Nasal cavity respiratory epithelium epithelial cell of viscerocranial mucosa (primary cell): ENCODE measurements at places on chromosomes 11 and 22. TPM values are rescaled to one million over a fixed set of nuclear protein-coding genes. Genes with fewer than 3 reads are reported as not detected.

MYRF gene
- total RNA-seq, result under 0.01 and 0.93 TPM in 2 replicates

DERL3 gene
- total RNA-seq, result under 0.01 and 0.07 TPM in 2 replicates

P2RX3 gene
- total RNA-seq, result not detected in 2 replicates

OR8D4 gene
- not detected in 2 replicates for total RNA-seq

ELF5 gene
- under 0.01 and 3.2 TPM in 2 replicates for total RNA-seq

MS4A10 gene
- not detected in 2 replicates for total RNA-seq

OR8A1 gene
- not detected in 2 replicates for total RNA-seq

RBX1 gene
- 20.6 and 28.4 TPM in 2 replicates for total RNA-seq

SLC22A12 gene
- not detected in 2 replicates for total RNA-seq

ALDH3B1 gene
- total RNA-seq, result 1.0 and 3.0 TPM in 2 replicates

LDHAL6A gene
- total RNA-seq, result not detected in 2 replicates

ABTB2 gene
- total RNA-seq, result 1.0 and 2.5 TPM in 2 replicates

PAFAH1B2 gene
- total RNA-seq, result 204 and 229 TPM in 2 replicates

CDC42BPG gene
- total RNA-seq, result 7.5 and 35.9 TPM in 2 replicates

STX5 gene
- total RNA-seq, result 29.7 and 47.2 TPM in 2 replicates

KDM4D gene
- 0.78 and 1.0 TPM in 2 replicates for total RNA-seq

C11orf87 gene
- total RNA-seq, result under 0.01 TPM in 1 of 2 replicates, not detected in the other

C22orf31 gene
- total RNA-seq, result not detected in 2 replicates

ARL2 gene
- total RNA-seq, result 60.5 and 67.8 TPM in 2 replicates

NXPE2 gene
- total RNA-seq, result 0.07 TPM in 1 of 2 replicates, not detected in the other

NAT10 gene
- total RNA-seq, result 17.1 and 34.0 TPM in 2 replicates

PRSS23 gene
- total RNA-seq, result 68.7 and 122 TPM in 2 replicates

PARVA gene
- 9.9 and 21.5 TPM in 2 replicates for total RNA-seq

FOSL1 gene
- 20.3 and 27.7 TPM in 2 replicates for total RNA-seq

PLEKHA7 gene
- total RNA-seq, result 1.0 and 7.6 TPM in 2 replicates

HORMAD2 gene
- not detected in 2 replicates for total RNA-seq

CBLIF gene
- total RNA-seq, result not detected in 2 replicates

ACTN3 gene
- total RNA-seq, result under 0.01 TPM in 1 of 2 replicates, not detected in the other

KCNJ5 gene
- total RNA-seq, result 2.7 and 21.1 TPM in 2 replicates

FAM111B gene
- under 0.01 and 0.07 TPM in 2 replicates for total RNA-seq
